ENCODE measurements at places on chromosomes 7 and 10.
A peak's percentile ranks its signal among the peaks of the same experiment; 100 is the strongest.

DNA sequence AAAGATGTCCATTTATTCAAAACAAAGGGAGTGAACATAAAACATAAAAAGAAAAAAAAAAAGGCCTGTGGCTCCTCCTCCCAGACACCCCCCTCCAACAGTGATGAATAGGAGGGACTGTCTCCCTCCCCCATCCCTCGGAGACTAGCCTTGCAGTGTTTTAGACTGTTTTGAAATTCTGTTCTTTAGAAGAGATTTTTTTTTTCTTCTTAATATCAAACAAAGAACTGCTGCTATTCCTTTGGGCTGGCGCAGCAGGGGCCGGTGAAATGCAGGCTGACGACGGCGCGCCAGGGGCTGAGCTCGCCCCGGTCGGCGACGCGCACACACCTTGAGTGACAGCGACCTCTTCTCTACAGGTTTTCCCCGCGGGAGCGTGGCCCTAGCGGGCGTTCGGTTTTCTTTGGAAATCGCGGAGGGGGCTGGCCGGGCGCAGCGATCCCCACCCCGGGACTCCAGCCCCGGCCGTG, at the start of gene LANCL2:
Gene LANCL2 (plus strand): TSS at position 133 of the 470 bp plus-strand sequence. CDS start 689 bp downstream, outside the sequence.
- peak; percentile 53 for DNase-seq

DNA sequence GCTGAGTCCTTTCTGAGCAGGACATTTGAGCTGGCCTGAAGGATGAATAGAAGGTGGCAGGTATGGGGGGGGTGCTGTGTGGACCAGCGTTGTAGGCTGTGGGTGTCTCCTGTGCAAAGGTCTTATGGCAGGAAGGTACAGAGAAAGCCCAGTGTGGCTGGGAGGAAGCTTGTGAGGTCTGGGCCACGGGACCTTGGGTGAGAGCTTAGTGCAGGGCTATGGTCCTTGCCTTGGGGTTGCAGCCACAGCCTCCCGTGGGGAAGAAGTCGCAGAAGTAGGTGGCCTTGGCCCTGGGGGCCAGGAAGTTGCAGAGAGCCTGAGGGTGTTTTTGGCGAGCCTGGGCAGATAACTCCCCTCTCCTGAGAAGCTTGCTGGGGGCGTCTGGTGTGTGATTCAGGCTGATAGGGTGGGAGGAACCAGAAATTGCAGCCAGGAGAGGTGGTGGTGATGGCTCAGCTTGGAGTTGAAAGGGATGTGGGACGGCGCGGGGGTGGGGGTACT, 172.0 kb upstream of the TNRC18 start:
- DNase-seq: no peak

DNA sequence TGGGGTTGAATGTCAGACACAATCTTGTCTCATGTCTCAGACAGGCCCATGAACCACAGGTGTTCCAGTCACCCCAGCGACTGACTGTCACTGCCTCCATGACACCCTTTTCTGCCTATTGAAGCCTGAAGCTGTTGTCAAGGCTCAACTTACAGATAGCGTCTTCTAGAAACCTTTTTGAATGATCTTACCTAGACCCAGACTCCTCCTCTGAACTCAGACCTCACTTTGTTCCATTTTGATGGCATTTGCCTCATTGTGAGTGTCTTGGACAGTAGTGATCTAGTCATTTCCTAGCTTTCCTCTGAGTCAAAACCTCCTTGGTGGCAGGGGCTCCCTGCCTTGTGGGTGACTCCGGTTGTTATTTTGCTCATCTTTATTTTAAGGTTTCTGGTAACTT, 98.3 kb upstream of the AGK start:
- no peak for DNase-seq

DNA sequence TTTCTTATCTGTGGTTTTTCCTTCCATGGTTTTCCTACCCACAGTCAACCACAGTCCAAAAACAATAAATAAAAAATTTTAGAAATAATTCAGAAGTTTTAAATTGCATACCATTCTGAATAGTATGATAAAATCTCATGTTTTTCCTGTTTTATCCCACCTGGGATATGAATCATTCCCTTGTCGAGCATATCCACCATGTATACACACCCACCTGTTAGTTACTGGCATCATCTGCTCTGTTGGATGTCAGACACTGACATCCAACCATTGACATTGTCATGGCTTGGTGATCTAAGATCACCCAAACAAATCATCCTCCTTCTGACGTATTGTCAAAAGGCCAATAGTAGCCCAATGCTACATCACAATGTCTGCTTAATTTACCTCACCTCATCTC, 749.8 kb downstream of the TNS3 start:
- no peak for DNase-seq

GRCh38 chr10:103855424-103855823, at the start of gene SH3PXD2A:
Gene SH3PXD2A (minus strand): TSS chr10:103855576. CDS start chr10:103855266, 310 bp downstream.
- peak; percentile 50 for DNase-seq

- no peak for DNase-seq
Measured at GRCh38 chr7:137691566-137691965, 155.2 kb downstream of the DGKI start.

GRCh38 chr7:7795630-7796121, 77.3 kb upstream of the RPA3 start:
- peak; percentile 92 for DNase-seq

GRCh38 chr7:4775848-4776623, 613 bp downstream of the AP5Z1 start:
- peak; percentile 64 for DNase-seq

- DNase-seq: no peak
Measured at GRCh38 chr7:27564881-27565482, 97.7 kb downstream of the HIBADH start.

Data from mesenchymal stem cell (in vitro differentiated cells and primary cell).